ENCODE measurements at places on chromosomes 5 and 9.

DNA sequence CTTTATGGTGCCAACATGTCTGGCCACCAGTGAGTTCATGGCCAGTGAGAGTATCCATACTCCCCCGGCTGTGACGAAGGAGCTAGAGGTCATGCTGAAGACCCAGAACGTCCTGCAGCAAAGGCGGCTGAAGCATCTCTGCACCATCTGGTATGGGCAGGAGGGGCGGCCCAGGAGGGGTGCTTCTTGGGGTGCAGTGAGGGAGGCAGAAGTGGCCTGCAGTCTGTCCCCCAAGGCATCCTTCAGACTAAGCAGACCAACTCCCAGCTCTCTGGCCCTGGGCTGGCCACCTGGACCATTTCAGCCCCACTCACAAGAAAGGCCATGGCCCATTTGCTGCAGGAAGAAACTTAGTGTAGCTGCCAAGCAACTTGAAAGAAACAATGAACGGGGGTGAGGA, 11.0 kb downstream of the CCDC180 start:
- no peak for DNase-seq

DNA sequence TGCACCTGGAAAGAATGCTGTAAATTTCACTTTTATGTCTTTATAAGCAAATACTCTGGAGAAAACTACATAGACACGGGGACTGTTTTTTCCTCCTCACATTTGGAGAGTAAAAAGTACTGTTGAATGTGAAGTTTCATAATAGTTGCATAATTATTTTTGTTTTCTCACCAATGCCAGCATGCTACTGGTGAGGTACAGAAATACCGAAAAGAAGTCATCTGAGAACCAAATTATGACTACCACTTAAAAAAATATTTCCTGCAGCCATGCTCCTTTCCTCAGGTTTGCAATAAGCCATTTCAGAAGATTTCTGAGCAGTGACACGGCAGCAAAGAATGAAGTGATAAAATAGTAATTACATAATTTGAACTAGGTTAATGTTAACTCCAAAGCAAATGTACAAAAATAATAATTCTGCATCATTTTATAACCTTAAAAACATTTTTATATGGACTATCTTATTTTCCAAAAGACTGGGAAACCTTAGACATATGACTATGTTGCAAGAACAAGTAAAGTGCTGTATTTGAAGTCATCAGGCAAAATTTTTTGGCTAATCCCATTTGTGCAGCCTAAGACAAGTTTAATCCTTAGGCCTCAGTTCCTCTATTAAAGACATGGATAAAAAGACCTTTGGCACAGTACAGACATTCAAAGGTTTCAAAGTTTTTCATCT, 144.7 kb downstream of the PCSK1 start:
- no peak for DNase-seq

DNA sequence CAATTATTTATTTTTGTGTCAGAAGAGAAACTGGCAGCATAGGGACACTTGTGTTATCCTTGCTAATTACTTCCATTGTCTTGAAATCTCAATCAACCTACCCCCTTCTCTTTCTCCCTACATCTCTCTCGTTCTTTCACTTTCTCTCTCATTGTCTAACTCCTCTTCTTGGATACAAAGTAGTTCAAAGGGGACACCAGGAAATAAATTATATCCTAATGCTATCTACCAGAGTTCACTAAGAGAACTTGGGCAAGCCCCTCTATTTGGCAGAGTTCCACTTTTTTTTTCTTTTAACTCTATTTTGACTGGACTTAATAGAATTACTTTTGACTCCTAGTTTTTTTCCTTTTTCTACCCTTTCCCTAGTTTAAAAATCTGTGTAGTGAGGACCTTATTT, 102.2 kb downstream of the MEF2C start:
- no peak for DNase-seq

GRCh38 chr5:5854087-5854486, 431.6 kb downstream of the ICE1 start:
- DNase-seq: no peak

- no peak for DNase-seq
These were observed 137.4 kb downstream of the STK32A start for GRCh38 chr5:147372191-147372590.

DNA sequence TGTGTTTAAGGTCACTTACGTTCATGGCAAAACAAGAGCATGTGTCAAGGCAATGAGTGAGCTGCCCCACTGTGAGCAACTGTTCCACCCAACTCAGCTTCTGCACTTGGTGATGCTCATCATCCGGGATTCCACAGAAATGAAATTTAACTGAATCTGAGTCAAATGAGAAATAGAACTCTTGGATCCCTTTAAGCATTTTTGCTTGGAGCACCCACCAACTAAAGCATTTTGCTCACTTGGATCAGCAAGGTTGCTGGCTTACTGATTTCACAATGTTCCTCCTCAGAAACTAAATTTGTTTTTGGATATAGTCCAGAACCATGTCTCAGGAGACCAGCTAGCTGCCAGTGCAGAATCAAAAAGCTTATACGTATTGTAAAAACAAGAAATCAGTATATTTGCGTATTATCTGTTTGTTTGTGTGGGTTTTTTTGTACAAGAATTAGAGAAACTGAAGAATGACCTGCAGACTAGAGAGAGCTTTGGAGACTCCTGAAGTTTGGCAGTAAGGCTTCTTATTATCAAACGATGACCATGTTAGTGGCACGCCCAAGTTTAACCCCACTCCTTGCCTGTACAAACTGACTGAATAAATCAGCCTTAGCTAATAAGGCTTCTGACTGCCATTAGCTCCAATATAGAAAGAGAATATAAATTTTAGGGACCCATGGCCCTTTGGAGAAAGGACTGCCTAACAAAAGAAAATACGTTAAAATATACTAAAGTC, 153.8 kb upstream of the FST start:
- no peak for DNase-seq

DNA sequence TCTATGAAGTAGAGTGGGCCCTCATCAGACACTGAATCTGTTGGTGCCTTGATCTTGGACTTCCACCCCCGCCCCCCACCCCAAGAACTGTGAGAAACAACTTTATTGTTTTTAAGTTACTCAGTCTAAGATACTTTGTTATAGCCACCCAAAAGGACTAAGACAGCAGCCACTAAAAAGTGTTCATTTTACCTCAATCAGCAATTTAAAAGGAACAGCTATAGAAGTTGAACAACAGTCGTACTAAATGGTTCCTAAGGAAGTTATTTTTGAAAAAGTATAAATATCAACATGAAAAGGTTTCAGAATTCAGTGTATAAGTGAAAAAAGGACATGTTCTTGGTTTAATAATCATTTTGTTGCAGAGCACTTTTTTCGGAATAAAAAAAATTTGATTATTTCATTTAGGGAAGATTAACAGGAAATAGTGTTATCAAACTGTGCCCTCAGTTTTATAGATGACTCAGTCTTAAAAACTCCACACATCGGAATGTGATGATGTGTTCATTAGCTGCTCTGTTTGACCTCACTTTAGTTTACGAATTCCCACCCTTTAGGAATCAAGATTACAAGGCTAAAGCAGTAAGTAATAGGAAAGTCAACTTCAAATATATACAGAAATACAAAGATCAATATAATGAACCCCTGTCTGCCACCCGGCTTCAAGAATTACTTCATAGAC, 71.2 kb downstream of the MTAP start:
- no peak for DNase-seq

GRCh38 chr9:6538666-6539071, 106.9 kb downstream of the GLDC start:
- DNase-seq: no peak

DNA sequence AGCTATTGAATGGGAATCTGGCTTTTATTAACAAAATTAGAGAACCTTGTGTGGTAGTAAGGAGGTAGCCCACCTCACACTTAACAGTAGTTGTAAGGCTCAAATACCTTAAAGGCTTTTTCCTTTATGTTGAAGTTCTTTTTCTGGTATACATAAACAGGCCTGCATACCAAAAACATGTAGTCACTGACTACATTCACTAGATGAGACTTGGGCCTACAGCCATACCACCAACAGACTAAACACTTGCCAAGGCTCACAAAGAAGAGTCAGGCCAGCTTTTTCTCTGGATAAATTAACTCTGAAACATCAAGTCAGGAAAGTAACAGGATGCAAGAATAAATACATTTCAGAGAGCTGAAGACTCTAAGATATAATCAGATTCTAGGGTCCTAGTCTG, 78.6 kb upstream of the MPDZ start:
- no peak for DNase-seq

DNA sequence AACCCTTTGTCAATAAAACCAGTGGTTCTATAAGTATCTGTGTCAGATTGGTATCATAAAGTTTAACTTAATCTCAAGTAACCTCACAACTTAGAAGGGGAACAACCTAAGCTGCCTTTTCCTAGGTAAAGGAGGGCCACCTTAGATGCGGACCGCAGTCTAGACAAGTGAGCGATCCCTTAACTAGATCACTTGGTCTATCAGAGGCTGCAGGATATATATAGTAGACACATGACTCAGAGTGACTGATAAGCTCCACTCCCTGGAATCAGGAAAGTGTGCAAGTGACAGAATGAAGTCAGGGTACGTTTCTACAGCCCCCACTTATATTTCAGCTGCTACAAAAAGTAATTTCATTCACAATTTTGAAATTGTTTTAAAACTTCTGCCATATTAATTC, 7.4 kb downstream of the REEP5 start:
- no peak for DNase-seq

GRCh38 chr5:181063514-181063913, 23.4 kb downstream of the BTNL9 start:
- no peak for DNase-seq

- peak; percentile 16 for DNase-seq
These were observed 4.8 kb downstream of the SUB1 start for GRCh38 chr5:32589942-32590869.

DNA sequence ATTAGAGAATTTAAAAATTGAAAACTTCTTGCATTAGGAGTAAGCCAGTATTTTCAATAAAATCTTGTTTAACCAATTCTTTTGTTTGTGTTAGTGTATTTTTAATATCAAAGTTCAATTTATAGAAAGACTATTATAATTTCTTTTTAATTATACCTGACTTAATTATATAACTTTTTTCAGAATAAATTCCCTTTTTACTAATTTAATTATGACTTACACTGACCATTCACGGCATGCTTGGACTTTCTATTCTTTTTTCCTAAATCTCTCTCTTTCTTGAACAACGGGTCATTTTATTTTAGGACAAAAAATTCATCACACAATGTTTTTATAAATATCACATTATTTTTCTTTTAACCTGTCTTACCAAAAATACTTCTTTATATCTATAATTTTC, 555.3 kb upstream of the PTGER4 start:
- no peak for DNase-seq

GRCh38 chr9:6197330-6197729, 18.3 kb upstream of the IL33 start:
- no peak for DNase-seq

GRCh38 chr9:80188579-80188978, 616.8 kb downstream of the TLE4 start:
- DNase-seq: no peak

DNA sequence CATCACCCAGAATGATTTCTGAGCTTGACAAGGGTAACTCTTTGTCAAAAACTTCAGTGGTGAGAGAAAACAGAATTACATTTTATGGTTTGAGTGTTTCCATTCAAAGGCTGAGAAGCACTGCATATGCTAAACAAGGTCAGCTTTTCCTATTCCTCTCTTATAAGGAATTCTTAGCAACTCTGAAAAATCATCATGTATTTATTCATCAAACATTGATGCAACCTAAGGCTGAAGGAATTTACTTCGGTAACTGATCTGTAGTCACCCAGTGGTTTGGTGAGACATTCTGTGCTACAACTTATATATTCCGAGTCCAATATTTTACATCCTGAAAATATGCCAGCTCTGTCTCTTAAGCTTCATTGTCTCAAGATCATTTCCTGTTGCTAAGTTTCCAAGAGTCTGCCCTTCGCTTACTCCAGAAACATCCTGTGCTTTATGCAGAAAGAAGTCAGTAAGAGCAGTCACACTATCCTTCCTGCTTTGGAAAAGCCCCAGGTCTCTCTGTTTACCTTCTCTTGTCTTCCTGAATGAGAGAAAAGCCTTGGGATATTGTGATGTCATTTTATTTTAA, 176.6 kb upstream of the TBCA start:
- no peak for DNase-seq

- DNase-seq: no peak
These were observed 53.0 kb upstream of the ZNF622 start for GRCh38 chr5:16518606-16519005.

GRCh38 chr9:95182854-95183563, 134.5 kb downstream of the FANCC start:
- DNase-seq: no peak

DNA sequence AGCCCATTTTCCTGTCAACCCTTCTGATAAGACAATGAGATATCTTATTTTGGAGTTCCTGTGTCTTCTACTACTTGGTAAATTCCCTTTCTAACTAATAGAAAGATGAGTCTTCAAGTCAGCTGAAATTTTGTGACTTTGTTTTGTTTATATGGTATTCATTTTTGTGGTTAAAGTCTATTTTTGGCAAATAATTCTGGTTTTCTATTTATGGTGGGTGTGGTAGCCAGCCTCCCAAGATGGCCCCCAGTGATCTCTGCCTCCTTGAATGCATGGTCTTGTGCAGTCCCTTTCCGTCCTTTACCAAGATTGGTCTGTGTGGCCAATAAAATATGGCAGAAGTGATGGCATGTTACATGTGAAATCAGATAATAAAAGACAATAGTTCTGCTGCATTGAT, 91.5 kb downstream of the NR3C1 start:
- no peak for DNase-seq

GRCh38 chr9:76887003-76887821, 18.7 kb downstream of the PRUNE2 start:
- no peak for DNase-seq

DNA sequence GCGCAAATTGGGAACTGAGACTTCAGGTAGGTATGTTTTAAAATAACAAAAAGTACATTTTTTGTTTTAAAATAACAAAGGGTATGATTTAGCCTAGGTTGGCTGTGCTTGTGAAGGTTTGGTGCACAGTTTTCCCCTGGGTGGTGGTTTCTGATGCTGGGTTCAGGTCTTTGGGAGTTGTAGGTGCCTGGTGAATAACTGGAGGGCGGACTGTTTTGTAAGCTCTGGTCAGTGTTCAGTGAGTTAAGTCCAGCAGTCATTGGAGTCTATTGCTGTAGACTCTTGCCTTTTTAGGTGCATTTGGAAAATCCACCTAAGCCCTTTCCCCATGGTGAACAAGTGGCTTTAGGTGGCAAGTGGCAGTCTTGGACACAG, 43.9 kb downstream of the RAI14 start:
- DNase-seq: no peak

GRCh38 chr5:54646356-54647101, 129.0 kb downstream of the SNX18 start:
- DNase-seq: peak; percentile 37

GRCh38 chr5:14767735-14768507, 103.4 kb downstream of the OTULIN start:
- DNase-seq: no peak

- no peak for DNase-seq
These were observed 37.8 kb upstream of the RNF20 start for GRCh38 chr9:101495810-101496209.

DNA sequence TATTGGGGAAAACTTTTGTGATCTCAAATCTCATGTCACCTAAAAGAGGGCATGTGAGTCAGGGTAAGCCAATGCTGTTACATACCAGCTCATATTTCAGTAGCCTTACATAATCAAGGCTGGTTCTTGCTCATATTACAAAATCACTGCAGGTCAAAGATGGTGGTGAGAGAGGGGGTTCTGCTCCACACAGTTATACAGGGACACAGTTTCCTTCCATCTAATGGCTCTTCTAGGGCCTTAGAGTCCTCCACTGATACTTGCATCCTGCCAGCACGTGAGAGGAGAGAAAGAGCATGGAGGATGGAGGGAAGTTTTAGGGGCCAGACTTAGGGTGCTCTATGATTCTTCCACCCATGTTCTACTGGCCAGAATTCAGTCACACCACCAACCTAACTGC, 130.0 kb downstream of the LIFR start:
- no peak for DNase-seq
